ENCODE measurements at places on chromosomes 12 and 14.

DNA sequence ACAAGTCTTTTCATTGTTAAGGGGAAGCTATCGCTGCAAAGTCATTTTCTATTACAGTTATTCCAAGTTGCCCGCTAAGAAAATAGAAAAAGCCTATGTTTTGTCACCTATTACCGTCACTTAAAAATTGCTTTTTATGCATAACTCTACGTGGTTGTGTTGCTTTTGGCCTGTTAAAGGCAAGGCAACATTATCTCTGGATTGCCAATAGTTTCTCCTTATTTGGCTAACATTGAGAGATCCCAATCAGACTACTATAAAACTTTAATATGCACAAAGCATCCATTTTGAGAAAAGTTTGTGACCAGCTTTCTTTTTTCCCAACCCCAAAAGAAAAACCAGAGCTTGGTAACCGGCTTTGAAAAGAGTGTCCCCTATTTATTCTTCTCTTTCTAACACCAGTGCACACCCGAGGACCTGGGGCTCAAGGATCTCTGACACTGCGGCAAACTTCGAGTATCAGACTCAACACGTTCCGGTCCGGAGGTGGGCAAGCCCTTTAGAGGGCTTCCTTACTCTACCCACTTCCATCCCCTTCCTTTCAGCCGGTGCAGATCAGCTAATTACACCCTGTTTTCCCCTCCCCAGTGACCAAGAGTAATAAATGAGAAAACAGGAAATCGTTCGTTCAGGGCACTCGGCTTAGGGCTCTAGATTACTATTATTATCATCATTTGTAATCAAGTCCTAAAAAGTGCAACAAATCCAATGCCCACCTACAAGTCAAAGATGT lies 1.2 kb downstream of the PPP1R12A start:
- DNase-seq, result no peak

DNA sequence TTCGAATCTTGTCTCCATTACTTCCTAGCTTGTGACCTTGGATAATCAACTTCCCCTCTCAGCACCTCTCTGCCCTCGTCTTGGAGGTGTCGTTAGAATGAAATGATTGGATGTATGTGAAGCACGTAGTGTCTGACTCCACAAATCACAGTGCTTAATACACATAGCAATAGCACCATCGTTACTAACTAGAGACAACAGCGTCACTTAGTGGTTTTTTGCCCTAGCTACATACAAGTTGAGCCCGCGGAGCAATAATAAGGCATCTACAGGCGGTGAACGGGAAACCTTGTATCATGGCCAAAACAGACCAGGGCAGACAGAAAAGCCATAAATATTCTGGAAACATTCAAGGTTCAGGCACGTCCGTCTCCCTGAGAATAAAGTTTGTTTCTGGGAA lies 154.9 kb downstream of the ASCL4 start:
- peak; percentile 69 for DNase-seq

DNA sequence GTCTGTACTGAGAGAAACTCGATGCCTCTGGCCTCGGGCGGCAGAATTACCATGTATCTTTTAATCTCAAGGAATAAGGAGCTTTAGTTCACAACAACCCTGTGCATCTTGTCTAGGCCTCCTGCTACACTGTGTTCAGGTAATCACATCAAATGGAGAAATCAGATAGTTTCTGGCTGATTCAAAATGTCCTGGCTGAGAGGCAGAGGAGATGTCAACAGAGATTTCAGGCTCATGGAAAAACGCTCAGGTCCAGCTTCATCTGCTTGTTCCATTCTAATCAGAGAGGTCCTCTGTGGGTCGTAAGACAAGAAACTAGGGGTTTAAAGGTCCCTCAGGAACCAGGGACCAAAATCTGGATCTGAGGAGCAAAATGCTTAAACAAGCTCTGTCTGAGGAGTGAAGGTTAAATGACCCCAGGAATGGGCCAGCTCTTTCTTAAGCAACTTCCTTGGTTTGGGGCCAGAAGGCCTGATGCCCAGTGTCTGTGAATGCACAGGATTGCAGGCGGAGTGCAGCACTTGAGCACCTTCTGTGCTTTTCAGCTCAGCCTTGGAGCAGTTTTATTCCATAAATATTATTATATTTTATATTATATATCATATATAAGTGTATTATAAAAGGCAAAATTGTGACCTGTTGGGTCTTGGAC lies 170.2 kb upstream of the PRICKLE1 start:
- no peak for DNase-seq

DNA sequence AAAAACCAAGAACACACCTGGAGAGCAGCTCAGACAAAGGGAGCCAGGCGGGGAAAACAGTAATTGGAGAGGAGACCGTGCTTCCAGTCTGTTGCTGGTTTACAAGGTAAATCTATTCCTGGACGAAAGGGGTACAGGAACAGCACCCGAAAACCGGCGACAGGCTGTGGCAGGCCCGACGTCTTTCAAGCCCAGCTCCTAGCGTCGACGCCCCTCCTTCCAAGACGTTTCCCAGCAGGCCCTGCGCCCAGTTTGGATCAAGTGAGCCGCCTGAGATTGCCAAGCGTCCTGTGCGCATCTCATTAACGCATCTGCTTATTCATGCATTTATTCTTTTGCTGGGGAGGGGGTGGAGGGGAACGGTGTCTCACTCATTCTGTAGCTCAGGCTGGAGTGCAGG lies 1.4 kb downstream of the C12orf56 start:
- DNase-seq, result peak; percentile 39

All from NCI-H1417 (cell line).